Astrocyte (in vitro differentiated cells and primary cell): ENCODE measurements at places on chromosomes 12 and 14.

DNA sequence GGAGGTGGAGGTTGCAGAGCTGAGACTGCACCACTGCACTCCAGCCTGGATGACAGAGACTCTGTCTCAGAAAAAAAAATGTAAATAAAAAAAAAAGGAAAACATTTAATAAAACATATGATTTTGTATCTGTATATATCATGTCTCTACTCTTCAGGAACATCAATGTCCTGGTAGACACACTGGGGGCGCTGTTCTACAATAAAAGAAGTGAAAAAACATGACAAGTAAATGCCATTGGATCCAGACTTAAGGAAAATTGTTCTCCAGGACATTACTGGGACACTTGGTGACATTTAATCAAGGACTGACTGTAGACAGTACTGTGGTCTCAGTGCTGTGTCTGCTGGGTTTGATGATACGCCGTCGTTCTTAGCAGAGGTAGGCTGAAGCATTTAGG lies 15.5 kb upstream of the KLC1 start:
- DNase-seq, result no peak

DNA sequence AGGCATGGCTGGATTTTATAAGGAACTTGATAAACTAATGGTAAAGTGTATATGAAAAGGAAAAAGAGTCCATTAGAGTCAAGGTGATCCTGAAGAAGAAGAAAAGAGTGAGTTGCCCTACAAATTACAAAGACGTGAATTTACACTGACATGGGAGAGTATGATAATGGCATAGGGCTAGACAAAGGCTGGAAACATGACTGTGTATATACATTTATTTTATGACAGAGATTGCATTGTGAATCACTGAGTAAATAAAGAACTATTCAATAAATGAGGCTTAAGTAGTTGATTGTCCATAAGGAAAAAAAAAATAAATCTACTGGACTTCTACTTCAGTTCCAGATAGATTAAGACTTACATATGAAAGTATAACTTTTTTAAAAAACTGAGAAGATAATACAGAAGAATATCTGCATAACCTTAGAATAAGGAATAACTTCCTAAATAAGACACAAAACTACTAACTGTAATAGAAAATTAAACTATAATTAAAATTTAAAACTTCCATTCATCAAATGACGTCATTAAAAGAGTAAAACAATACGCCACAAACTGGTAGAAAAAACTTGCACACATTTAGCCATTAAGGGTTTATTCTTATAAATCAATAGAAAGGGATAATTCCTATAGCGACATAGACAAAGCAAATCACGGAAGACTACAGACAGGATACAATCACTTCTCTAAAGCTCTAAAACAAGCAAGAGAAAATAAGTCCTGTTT lies 278.5 kb downstream of the NOVA1 start:
- no peak for DNase-seq

GRCh38 chr12:124296295-124296915 lies 1.5 kb downstream of the RFLNA start:
- DNase-seq, result no peak

- DNase-seq, result peak; percentile 63
Measured at GRCh38 chr12:106248312-106248845, 559 bp upstream of the CKAP4 start.

DNA sequence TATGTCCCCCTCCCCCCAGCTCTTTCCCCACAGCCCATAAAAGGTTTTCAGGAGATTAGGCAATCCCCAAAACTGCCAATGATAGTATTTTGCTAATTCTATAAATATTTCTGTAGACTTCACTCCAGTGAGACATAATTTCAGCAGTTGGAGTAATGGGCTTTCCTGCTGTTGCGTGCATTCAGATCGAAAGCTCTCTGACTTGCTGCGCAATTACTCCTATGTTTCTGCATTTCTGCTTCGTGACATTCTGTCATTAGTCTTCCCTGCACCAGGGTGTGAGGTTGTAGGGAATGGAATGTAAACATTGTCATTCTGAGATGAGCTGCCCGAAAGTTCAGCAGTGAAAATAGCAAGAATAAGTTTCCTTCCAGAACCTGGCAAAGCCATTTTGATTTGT lies 58.2 kb downstream of the SAMD4A start:
- peak; percentile 89 for DNase-seq
